ENCODE measurements at places on chromosomes 16 and 17.
A peak's percentile ranks its signal among the peaks of the same experiment; 100 is the strongest.

- DNase-seq, result no peak
Measured at GRCh38 chr16:86424985-86425384, 85.3 kb upstream of the FOXF1 start.

GRCh38 chr16:27384425-27384824 is 17.5 kb upstream of the IL21R start:
- no peak for DNase-seq

GRCh38 chr17:82781894-82782274 is 30.0 kb downstream of the TBCD start:
- peak; percentile 93 for DNase-seq

GRCh38 chr16:85412911-85413520 is 200.1 kb upstream of the GSE1 start:
- DNase-seq, result no peak

DNA sequence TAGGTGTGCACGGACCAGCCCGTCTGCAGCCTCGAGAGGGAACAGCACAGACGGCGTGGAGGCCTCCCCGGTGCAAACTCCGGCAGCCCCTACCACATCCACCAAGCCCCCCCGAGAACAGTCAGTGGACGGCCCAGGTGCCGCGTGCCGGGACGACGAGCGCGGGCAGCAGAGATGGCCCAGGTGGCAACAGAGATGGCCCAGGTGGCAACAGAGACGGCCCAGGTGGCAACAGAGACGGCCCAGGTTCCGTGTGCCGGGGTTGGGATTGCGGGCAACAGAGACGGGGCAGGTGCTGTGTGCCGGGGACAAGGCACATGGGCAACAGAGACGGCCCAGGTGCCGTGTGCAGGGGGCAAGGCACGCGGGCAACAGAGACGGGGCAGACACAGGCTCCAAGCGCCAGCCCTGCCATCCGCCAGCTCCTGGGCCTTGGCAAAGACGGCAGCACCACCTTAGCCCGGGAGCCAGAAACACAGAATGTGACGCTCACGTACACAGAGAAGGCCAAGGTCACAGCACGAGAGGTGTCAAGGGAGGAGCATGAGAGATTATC is 31.1 kb downstream of the RPH3AL start:
- DNase-seq, result no peak

GRCh38 chr16:82509691-82510430 is 116.9 kb upstream of the CDH13 start:
- DNase-seq, result no peak

- no peak for DNase-seq
Measured at GRCh38 chr16:22942811-22943210, 128.8 kb downstream of the HS3ST2 start.

DNA sequence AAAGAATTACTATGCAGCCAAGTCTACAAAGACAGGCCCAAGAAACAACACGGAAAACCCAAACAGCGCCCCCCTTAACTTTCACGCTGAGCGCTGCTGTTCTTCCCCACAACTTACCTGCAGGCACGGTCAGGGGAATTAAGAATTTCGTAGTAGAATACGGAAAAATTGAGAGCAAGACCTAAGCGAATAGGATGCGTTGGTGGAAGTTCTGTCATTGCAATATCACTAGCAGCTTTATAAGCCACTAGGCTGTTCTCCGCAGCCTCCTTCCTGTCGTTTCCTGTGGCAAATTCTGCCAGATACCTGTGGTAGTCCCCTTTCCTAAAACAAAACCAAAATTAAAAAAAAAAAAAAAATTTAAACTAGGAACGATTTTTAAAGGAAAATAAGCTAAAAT is 39.0 kb downstream of the YWHAE start:
- DNase-seq, result no peak

GRCh38 chr16:74760007-74760767 is 14.4 kb downstream of the FA2H start:
- DNase-seq, result no peak

DNA sequence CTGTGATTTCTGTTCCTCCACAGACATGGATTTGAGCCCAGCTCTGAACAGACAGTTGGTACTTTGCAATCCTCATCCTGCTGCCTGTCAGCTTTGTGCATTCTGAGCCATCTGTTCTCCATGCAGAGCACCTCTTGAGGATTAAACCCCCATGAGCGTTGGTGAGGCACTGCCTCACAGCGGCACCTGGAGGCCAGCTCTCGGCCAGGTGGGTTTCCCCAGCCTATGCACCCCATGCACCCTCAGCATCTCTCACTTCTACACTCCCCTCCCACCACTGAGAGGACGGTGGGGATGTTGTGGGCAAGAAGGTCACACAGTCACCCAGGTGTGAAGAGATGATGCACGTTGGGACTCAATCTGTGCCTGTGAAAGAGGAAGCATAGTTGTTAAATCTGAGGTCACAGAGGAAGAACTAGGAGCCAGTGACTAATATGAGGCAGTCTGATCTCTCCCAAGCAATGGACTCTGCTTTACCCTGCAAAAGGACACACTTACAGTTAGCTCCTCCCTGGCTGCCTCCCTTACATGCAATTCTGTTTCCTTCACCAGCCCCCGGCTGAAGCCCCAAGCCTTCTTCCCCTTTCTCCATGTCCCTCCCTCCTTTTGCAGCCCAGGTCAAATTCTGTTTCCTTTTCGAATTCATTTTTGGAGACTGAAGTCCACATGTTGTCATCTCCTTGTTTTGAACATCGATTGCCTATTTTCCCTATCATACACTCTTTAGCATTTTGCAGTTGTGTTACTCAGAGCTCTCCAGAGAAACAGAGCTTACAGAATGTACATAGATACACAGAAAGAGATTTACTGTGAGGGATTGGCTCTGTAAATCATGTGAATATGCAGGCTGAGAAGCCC is 58.5 kb downstream of the HS3ST3B1 start:
- DNase-seq, result peak; percentile 72

DNA sequence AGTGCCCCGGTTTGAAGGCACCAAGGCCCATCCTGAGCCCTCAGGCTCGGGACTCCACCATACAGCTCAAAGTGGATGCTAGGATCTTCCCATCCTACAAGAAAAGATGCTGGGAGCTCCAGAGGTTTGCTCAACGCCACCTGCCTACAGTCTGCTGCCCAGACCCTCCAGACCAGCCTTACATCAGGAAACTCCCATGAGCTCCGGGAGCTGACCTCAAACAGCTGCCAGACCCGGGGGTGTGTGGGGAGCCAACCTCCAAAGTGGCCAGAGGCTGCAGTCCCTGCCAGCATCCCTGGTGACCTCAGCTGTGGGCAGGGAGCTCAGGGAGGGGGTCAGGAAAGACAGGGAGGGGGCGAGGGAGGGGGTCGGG is 43.8 kb downstream of the C16orf82 start:
- no peak for DNase-seq

DNA sequence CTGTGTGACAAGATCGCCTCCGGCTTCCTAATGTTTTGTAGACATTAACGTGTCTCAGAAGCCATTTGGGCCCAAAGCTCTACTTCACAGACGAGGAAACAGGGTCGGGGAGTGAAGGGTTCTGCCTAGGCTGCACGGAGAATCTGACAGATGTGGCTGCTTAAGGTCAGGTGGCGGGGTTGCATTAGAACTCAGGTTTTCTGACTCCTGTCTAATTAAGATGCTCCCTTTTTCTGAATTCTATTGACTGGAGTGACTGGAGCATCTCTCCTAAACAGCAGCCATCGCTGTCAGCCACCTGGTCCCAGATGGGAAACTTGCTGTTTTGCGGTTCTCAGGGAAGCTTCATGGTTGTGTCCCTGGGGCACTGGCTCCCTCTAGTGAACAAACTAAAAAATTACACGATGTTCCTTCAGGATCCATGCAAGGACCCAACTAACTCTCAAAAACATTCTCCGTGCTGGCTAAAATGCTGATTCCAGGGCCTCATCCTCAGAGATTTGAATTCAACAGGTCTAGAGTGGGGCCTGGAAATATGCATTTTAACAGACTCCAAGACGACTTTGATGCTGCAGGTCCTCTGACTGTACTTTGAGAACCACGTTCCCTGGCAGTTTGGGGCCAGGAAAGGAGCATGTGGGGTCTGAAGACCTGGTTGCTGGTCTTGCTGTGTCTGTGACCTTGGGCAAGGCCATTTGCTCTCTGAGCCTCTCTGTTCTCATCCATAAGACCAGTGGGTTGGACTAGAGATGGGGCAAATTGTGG is 117.4 kb downstream of the IRF8 start:
- DNase-seq, result peak; percentile 76

DNA sequence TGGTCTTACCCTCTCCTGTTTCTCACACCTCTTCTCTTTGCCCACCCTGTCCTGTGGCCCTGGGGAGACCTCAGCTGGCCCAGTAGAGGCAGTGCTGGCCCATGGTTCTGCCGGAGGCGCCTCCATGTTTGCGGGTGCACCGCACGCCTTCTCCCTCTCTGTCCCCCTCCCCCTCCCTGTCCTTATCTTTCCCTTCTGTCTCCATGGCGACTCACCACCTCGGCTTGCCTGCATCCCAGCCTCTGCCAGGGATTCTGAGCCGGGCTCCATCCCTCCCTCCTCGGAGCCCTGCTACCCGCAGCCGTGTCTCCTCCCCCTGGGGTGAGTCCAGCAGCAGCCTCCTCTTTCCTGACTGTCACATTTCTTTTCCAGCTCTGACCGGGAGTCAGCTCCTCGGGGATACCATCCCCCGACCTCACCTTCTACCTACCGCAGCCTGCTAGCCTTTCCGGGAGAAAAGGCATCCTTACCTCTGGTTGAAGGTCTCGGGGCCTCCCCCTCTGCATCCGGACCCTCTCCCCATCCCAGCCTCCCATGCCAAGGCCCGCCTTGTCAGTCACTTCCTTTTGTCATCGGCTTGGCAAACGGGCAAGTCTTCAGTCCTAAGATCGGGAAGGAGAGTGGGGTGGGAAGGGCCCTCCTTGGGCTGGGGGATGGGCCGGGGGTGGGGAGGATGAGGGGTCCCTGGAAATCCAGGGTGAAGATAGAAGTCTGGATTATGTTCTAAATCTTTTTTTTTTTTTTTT is at the start of gene RNF112:
TSS of gene RNF112 (plus strand) at position 358 of the 746 bp plus-strand sequence. CDS start at position 535, 177 bp downstream.
- DNase-seq, result no peak

- DNase-seq, result no peak
Measured at GRCh38 chr17:79508291-79508716, 102.5 kb downstream of the RBFOX3 start.

DNA sequence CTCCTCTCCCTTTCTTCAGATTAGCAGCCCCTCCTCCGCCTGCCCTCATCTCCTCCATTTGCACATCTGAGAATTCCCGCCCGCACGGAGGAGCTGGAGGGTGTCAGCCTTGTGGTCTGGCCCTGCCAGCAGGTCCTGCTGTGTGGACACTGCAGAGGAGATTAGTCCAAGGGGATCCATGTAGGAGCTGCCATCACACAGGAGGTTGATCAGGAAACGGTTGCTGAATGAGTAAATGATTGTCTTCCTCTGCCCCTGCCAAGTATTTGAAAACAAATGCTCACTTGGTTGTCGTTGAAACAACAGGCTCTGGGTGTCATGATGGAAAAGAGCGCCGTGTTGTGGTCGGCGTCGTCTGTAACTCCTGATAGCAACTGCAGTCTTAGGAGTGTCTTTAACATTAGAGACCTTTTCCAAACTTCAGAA is 63.8 kb upstream of the CHMP6 start:
- DNase-seq, result no peak

- peak; percentile 66 for DNase-seq
Measured at GRCh38 chr16:17377360-17378324, 93.1 kb downstream of the XYLT1 start.

DNA sequence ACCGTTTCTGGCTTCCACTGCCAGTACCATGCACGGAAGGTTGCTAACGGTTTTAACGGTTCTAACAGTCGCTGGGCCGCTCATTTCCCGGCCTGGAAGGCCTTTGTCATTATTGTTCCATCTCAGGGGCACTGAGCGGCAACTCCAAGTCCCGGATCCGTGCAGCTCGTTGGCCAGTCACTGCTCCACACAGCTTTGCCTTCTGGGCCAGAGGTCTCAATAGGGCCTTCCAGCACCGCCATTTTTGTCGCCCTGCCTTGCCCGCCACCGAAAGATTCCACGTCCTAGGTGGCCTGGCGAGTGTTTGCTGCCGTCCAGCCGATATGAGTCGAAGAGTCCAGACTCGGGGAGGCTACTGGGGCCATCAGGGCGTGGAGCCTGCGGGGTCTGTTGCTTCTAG is 30.3 kb upstream of the ATF7IP2 start:
- no peak for DNase-seq

DNA sequence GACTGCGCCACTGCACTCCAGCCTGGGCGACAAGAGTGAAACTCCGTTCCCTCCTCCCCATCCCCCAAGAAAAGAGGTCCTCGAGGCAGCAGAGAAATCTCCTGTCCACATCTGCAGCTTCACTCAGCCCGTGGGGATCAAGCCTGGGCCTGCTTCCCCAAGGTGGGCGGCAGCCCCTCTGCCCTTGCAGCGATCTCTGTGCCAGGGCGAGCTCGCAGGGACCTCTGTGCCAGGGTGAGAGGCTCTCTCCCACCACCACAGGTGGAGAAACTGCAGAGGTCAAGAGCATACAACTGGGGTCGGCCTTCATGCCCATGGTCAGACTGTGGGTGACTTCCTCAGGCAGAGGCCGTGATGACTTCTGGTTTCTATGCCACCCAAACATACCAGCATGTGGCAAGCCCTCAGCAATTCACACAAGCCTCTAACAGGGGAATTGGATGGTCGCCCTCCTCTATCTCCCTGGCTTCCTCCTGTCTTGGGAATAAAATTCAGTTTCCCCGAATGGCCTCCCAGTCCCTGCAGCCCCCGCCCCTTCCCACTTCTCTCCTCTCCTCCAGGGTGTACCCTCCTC is 5.5 kb downstream of the SLC43A2 start:
- no peak for DNase-seq

- no peak for DNase-seq
Measured at GRCh38 chr17:18129041-18129502, 20.5 kb downstream of the MYO15A start.

DNA sequence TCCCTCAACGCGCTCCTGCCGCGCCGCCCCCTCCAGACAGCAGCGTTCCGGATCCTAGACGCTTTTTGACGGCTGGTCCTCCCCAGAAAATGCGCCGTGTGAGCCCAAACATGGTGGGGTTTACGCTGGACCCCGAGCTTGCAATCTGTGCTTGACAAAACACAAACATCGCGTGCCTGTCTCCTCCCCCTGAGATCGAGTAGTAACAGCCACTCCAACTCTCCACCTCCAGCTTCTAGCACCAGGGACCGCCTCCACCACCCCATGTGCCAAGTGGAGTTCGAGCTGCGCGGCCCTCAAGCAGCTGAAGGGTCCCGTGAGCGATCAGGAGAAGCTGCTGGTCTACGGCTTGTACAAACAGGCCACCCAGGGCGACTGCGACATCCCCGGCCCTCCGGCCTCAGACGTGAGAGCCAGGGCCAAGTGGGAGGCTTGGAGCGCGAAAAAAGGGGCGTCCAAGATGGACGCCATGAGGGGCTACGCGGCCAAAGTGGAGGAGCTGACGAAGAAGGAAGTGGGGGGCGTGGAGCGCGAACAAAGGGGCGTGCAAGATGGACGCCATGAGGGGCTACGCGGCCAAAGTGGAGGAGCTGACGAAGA is 656 bp upstream of the GEMIN4 start:
- DNase-seq, result peak; percentile 49

GRCh38 chr16:88013091-88013609 is 61.9 kb downstream of the BANP start:
- DNase-seq, result no peak
